ENCODE measurements at places on chromosomes 1 and 21.

DNA sequence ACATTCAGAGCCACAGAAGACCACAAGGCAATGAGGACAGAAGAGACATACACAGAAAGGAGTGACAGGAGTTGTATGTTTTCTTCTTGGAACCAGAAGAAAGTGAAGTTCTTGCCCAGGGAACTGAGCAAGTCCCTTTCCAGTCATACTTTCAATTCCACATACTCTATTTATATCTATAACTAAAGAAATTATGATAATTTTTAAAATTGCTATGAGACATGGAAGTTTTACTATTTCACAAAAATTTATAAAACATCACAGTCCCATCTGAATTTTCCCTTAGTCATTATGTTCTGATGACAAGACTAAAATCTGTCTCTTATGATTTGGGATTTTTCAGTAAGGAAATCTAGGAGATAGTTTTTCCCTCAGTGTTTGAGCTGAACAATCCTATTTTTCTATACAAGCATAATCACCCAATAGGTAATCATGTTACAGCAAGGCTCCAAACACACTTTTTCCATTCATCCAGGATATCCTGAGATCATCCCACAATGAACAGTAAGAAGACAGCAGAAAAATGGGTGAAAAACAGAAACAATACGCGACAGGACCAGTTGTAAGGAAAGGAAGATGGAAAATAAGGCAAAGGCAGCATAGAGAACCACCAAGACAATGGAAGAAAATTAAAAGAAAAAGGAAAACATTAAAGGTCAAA lies 154.6 kb downstream of the VAV3 start:
- no peak for DNase-seq

- DNase-seq, result no peak
Measured at GRCh38 chr1:115811140-115811828, 29.6 kb downstream of the NHLH2 start.

DNA sequence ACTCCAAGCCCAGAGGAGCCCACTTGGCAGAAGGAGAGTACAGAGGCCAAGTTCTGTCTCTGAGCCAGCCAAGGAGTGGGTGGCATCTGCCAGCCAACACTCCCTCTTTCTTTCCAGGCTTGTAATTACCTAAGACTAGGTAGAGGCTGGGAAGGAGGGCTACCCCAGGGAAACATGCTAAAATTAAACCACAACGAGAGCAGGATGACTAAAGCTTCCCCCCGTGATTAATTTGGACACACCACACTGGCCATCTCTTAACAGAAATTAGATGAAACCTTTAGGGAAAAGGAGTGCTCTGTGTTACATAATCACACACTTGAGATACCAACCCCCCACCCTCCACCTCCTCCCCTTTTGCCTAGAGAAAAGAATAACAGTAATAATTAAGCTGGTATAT lies 102.1 kb upstream of the ZC3H12A start:
- DNase-seq, result no peak

DNA sequence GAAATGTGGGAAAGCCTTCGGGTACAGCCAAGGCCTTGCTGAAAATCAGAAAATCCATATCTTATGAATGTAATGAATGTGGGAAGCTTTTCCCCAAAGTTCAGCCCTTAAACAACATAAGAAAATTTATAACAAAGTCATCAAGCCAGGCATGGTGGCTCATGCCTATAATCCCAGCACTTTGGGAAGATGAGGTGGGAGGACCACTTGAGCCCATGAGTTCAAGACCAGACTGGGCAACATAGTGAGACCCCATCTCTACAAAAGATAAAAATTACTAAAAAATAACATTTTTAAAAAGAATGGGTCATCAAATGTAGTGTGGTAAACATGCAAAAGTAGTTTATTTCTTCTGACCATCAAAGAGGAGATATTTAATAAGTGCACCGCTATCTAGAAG lies 45.9 kb downstream of the KIAA0319L start:
- DNase-seq, result no peak

GRCh38 chr1:110673197-110673701 lies 1.5 kb downstream of the KCNA3 start:
- DNase-seq, result no peak

GRCh38 chr1:13523780-13524477 lies 10.1 kb upstream of the LRRC38 start:
- DNase-seq, result no peak

DNA sequence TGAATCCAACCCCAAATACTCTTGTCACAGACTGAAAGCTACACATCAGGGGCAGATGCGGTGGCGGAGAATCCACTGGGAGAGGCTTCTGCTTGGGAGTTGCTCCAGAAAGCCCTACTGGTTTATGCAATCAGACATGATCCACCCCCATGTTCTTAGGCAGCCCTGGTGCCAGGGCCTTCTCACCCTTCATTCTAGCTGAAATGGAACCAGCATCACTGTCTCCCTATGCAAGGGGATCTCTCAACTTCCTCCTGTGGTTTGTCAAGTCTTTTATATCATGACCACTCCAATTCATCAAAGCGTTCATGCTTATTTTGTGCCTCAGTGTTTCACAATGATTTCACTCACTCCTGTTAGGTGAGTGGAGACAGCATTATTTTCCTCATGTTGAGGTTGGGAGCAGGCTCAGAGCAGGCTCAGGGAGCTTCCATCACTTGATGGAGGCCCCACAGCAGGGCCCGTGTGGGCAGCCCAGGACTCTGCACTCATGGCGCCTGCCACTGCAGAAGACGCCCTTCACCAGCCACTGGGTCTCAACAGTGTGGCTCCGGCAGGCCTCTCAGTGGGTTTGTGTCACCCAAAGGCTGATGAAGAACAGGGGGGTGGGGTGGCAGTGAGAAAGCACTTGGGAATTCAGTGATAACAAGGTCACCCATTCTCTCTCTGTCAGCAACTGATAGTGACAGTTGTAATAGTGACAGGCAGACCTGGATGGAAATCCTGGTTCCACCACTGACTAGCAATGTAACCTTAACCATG lies 67.1 kb downstream of the CD58 start:
- DNase-seq, result no peak

- no peak for DNase-seq
Measured at GRCh38 chr1:145908653-145909052, 1.2 kb downstream of the ITGA10 start.

DNA sequence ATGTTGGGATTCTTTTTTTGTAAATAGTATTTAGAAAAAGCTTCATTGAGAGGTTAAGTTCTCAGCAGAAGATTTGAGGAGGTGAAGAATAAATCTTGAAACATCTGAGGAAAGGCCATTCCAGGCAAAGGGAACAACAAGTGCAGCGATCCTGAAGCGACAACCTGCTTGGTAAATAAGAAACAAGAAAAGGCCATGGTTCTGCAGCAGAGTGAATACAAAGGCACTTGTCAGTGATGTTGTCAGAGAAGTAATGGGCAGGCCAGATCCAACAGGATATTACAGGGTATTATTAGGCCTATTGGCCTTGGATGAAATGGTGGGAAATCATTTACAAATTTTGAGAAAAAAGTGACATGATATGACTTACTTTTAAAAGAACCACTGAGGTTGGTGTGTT lies 960.0 kb downstream of the PLA2G4A start:
- no peak for DNase-seq

DNA sequence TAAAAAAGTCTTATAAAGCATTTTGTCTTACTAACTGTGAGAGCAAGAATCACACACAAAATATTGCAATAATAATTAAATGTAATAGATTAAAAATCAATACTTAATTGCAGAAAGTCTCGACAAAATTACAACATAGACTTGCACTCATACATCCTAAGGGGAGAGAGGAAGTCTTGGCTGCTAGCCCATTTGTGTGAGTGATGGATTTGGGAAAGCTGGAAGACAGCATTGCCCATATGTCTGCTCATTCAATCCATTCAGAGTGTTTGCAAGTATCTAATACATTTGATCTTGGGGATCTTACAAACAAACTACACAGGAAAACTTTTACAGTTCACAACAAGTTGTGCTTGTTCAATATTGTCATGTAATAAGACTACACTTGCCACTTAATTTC lies 140.5 kb downstream of the COL11A1 start:
- no peak for DNase-seq

GRCh38 chr1:88943241-88943640 lies 49.2 kb downstream of the KYAT3 start:
- no peak for DNase-seq

- DNase-seq, result peak; percentile 31
Measured at GRCh38 chr1:92961896-92962752, 862 bp upstream of the DIPK1A start.

- no peak for DNase-seq
Measured at GRCh38 chr1:53811414-53811851, 26.7 kb downstream of the NDC1 start.

- DNase-seq, result no peak
Measured at GRCh38 chr1:175830500-175830899, 87.1 kb upstream of the TNR start.

GRCh38 chr1:39183503-39184353 lies 20.8 kb upstream of the MACF1 start:
- no peak for DNase-seq

- no peak for DNase-seq
Measured at GRCh38 chr1:98482611-98483010, 178.9 kb upstream of the SNX7 start.

GRCh38 chr1:106880226-106880625 lies 176.2 kb upstream of the PRMT6 start:
- DNase-seq, result no peak
